ENCODE measurements at places on chromosomes 6 and 20. TPM values are rescaled to one million over a fixed set of nuclear protein-coding genes. Genes with fewer than 3 reads are reported as not detected.

SAMD5 gene
- 0.33 TPM for total RNA-seq

ERVFRD-1 gene
- total RNA-seq, result not detected

TDRD6 gene
- 0.36 TPM for total RNA-seq

TRIM15 gene
- not detected for total RNA-seq

MAP1LC3A gene
- total RNA-seq, result 110 TPM

AVP gene
- total RNA-seq, result 0.38 TPM
